ENCODE measurements at places on chromosomes 1 and 21. TPM values are rescaled to one million over a fixed set of nuclear protein-coding genes. Genes with fewer than 3 reads are reported as not detected.

The TACSTD2 gene
- not detected for total RNA-seq

- DNase-seq: no peak
Observed at GRCh38 chr1:164719676-164720439, 160.9 kb downstream of the PBX1 start.

DNA sequence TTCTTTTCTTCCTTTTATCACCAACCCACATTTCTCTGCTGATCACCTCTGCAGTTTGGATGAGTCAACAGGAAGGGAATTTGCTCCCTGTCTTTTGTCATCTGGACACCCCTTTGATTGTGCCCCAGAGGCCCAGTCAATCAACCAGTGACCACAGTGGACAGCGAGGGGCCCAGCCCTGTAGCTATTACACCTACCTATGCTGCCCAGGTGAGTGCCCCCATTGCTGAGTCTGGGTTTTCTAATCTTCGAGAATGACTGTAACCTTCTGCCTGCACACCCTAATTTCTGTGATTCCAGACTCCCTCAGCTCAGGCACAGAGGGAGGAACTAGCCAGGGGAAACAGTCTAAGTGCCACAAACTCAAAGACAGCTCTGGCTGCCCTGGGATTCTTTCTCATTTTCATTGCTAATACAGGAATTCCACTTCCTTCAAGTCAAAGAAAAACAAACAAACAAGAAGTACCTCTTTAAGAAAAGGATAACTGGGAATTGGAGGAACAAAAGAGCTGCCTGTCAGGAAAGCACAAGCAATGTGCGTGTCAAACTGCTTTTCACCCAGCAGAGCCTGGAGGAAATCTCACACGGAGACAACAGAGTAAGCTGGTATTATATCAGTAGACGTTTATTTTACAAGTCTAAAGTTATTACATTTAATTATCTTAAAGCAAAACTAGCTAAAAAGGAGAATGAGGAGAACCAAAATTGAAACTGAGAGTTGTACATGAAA is 311.1 kb downstream of the AJAP1 start:
- DNase-seq: no peak

- DNase-seq: peak; percentile 75
Observed at GRCh38 chr1:154445040-154445472, 39.9 kb downstream of the IL6R start.

DNA sequence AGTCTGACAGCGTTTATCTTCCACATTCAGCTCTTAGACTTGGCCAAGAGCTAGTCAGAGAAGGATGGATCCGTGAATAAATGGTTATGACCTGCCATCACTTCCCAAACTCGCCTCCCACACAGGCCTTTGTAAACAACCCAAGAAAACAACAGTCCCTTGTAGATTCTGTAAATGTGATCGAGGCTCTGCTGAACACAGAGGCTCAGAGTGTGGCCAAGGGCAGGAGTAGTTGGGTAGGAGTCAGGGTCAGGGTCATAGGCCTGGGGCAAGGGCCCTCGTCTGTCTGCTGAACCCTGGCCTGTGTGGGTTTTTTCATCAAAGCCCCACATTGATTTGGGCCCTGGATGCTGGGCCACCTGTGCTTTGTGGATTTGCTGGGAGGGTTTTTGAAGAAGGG is 32.7 kb downstream of the NCMAP start:
- DNase-seq: no peak

GRCh38 chr1:3717041-3717714 is 35.1 kb upstream of the CCDC27 start:
- no peak for DNase-seq

DNA sequence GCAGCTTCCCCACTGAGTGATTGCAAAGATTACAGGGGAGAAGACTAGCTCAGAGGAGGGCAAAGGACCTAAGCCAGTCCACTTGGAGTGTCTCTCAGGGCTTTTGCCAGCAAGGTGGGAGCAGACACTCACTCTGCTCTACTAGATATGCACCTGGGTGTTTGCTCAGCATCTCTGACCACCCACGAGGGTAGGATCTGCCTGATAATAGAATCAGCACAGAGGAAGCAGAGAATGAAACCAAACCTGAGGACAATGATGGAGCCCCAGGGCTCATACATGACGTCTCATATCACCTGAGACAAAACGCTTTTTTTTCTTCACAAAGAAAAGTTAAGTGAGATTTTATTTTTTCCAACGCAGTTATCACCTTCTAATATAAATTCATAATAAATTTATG is 79.4 kb downstream of the RRAGC start:
- DNase-seq: no peak

The CD34 gene
- total RNA-seq: not detected

The OLIG2 gene
- total RNA-seq: not detected
